ENCODE measurements at places on chromosomes 16 and 17. TPM values are rescaled to one million over a fixed set of nuclear protein-coding genes. Genes with fewer than 3 reads are reported as not detected.
A peak's percentile ranks its signal among the peaks of the same experiment; 100 is the strongest.

The GNG13 gene
- not detected for total RNA-seq

The CA7 gene
- 0.48 TPM for total RNA-seq

The SMIM22 gene
- not detected for total RNA-seq

The CDRT15L2 gene
- not detected for total RNA-seq

The KRTAP17-1 gene
- not detected for total RNA-seq

The HES7 gene
- total RNA-seq = 1.3 TPM

The NUPR1 gene
- not detected for total RNA-seq

The ADGRG3 gene
- 0.07 TPM for total RNA-seq

DNA sequence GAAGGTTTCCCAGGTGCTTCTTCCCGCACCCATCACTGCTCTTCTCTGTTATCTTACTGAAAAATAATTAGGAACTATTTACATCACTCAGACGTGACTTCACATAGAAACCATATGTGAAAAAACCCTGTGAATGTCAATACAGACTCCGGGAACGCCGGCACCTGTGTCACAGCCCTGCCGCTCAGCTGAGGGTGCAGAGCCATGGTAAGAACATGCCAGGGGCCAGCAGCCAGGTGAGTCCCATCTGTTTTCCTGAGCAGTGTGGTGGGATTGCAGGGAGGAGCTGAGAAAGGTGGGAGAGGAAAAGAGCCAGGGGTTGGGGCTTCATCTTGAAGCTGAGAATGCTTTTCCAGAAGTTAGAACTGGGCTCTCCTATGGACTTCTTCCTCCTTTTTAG lies 13.7 kb downstream of the FOXF1 start:
- DNase-seq = no peak

GRCh38 chr17:80259457-80260068 lies 1.1 kb upstream of the RNF213 start:
- DNase-seq = no peak

DNA sequence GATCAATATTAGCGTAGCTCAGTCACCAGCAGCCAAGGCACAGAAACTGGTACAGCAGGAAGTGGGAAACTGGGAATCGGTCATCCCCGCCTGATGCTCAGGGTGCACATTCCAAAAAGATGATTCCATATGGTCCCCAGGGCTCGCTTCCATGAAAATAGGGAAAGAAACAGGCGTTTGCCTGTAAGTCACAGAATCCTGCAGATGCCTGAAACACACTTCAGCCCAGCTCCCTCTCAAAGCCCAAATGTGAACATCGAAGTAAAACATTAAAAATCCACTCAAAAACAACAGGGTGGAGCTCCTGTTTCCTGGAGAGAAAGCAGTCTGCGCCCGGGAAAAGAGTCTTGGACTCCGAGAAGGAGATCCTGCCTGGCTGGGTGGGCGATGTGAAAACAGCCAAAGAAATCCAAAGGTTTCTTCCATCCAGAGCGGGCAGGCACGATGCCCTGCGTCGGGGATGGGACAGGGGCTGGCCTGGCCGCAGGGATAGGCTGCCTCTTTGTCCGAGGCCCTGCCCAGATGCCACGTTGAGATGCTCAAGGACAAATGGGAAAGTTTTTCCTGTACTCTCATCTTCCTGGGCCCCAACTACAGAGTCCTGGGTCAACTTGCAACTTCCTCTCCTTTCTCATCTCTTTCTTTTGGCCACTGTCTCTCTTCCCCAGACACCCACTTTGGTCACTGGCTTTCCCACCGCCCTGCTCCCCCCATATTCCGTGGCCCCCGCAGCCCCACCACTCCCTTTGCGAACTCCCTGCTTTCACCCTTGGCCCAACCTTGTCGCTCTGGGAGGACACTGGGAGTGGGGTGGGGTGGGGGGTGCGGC lies 743 bp downstream of the WIPI1 start:
- DNase-seq = peak; percentile 88

DNA sequence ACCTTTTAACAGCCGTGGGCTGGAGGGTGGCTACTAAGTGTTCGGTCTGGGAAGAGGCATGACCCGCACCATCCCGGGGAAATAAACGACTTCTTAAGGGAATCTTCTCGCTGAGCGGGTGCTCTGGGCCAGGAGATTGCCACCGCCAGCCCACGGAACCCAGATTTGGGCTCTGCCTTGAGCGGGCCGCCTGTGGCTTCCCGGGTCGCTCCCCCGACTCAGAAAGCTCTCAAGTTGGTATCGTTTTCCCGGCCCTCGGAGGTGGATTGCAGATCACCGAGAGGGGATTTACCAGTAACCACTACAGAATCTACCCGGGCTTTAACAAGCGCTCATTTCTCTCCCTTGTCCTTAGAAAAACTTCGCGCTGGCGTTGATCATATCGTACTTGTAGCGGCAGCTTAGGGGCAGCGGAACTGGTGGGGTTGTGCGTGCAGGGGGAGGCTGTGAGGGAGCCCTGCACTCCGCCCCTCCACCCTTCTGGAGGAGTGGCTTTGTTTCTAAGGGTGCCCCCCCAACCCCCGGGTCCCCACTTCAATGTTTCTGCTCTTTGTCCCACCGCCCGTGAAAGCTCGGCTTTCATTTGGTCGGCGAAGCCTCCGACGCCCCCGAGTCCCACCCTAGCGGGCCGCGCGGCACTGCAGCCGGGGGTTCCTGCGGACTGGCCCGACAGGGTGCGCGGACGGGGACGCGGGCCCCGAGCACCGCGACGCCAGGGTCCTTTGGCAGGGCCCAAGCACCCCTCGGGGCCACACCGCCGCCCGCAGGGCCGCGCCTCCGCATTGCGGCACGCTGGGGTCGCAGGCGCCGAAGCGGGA lies 3.6 kb upstream of the CBX4 start:
- peak; percentile 84 for DNase-seq

DNA sequence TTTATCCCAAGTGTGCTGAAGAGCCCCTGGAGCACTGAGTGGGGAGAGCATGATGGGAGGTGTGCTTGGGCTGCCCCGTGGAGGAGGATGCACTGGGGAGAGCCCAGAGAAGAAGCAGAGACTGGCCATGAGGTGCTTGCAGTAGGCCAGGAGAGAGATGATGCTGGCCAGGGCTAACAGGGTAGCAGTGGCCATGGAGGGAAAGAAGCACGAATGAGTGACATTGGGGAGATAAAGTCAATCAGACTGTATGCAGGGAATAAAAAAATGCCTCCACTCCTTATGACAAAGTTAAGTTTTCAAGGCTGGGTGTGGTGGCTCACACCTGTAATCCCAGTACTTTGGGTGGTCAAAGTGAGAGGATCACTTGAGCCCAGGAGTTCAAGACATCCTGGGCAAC lies 5.4 kb upstream of the TMEM220 start:
- DNase-seq = no peak

DNA sequence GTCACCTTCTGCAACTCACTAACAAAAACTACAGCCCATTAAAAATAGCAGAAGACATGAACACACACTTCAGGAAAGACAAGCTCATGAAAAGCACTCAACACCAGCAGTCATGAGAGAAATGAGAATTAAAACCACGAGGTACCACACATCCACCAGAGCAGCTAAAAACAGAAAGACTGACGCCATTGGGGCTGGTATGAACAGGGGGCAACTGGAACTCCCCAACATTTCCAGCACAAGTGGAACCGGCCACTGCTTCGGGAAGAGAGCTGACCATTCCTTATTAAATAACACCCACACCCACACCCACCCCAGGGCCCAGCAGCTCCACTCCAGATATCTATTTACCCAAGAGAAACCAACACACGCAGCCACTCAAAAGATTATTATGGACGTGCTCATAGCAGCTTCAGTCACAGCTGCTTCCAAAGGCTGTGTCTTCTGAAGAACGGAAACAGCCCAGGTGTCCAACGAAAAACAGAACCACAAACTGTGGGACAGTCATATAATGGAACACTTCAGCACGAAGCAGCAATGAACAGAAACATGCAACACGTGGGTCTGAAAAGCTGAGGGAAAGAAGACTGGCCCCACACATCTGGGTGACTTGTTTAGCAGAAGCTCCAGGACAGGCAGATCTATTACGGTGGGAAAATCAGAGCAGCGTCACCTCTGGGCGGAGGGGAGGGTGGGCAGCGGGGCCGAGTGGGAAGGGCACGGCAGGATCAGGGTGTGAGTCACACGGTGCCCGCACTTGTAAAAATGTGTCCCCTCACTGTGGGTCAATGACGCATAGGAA lies 41.1 kb downstream of the KLHDC4 start:
- no peak for DNase-seq

DNA sequence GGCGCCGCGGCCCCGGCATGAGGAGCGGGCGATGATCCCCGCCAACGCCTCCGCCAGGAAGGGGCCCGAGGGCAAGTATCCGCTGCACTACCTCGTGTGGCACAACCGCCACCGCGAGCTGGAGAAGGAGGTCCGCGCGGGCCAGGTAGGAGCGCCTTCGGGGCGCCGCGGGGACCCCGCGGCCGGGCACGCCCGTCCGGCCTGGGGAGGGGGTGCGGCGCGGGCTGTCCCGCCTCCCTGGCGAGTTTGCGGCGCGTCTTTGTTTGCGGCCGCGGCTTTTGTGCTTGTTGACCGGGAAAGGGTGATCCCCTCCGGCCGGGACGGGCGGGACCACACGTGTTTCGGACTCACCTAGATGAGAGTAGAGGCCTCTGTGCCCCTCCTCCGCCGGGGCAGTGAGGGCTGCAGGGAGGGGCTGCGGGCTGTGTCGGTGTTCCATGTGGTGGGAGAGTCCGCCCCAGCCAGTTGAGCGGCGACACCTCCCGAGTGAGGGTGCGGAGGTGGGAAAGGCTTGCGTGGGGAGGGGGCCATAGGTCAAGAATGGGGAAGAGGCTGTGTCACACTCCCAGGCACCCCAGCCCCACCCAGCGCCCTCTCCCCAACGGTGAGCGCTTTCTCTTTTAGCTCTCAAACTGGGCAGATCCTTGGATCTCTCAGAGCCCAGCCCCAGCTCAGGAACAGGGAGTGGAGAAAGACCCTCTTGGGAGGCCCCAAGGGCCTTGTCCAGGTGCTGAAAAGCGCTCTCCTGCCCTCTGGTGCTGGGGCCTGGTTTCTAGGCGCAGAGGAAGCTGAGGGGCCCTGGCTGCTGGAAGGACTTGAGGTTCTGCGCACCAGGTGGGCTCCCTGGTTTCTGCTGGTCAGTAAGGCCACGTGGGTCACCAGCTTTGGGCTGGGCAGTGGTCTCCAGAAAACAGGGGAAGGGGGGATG lies 923 bp downstream of the ANKRD13B start:
- DNase-seq = peak; percentile 90

DNA sequence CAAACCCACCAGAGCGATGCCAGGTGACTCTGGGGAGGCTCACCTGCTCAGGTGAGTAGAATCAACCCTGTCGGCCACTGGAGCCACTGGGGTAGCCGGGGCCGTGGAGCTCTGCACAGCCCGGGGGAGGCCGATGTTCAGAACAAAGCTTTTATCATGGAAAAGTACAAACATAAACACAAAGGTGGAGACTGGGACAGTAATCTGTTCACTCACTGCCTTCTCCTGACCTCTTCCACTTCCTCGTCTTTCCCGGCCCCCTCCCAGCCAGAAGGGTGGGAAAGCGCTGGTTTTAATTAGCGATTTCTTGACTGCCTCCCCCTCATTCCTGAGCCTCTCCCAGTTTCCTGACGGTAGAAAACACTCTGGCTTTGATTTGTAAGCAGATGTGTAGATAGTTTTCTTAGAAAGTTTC lies 9.8 kb upstream of the TEX19 start:
- peak; percentile 61 for DNase-seq

DNA sequence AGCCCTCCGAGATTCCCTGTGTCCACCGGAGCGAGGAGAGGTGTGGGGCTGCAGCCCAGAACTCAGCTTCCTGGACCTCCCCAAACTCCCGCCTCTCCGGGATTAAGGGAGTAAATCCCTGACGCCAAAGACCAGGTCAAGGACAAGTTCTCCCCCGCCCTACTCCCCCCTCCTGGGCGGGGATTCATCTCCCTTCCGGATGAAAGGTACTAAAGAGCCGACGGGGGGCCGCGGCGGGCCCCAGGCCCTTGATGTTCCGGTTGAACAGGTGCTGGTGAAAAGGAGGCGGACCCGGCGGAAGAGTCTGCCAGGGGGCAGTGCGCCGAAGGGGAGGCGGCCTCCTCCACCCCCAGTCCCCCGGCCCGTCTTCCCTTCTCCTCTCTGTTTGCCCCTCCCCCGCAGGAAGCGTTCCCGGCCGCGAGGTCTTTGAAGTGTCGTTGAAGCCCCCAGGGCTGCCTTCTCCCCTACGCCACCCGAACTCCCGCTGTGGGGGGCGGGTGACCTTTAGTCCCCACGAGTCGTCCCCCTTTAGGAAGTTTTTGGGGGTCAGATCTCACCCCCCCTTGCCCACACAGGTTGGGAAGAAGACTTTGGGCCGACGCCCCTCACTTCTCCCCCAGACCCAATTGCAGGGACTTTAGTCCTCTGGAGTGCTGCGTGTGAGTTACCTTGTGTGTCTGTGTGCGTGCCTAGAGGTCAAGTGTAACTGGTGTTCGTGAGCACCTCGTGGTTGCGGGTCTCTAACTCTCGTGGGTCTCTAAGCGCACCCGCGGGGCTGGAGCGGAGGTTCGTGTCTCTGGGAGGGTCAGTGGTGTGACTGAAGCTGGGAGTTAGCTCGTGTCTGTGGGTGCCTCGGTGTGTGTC lies 1.1 kb upstream of the MLLT6 start:
- peak; percentile 99 for DNase-seq

- no peak for DNase-seq
Measured at GRCh38 chr16:6286176-6286575, 1046.5 kb upstream of the RBFOX1 start.

GRCh38 chr17:47955497-47956461 lies 1.9 kb downstream of the PRR15L start:
- no peak for DNase-seq

DNA sequence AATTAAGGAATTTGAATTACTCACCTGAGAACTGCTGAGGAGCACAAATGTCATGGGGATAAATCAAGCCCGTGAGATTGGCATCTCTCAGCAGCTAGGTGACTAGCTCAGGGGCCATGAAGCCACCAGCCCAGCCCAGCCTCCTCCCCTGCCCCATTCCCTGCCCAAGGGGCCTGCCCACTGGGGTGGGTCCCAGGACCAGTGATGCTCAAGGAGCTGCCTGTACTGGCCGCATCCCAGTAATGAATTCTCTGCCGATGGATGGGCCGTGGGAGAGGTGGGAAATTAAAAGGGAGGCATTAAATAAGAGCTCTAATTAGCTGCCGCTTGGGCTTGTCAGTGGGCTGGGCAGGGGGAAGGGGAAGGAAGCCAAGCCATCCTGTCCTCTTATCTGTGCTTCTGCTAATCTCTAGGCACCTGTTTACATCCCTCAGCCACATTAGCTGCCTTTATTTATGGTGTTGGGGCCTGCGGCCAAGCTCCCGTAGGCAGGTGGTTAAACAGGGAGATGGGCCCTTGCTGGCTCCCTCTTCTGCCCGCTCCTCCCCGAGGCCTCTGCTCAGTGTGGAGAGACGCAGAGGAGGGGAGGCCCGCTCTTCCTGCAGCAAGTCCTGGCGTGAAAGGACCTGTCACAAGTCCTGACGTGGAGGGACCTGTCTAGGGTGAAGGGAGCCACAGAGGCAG lies 48.8 kb downstream of the PIPOX start:
- DNase-seq = no peak

- no peak for DNase-seq
Measured at GRCh38 chr17:83071365-83071764, 8.0 kb upstream of the METRNL start.

GRCh38 chr17:78133971-78134898 lies 3.7 kb downstream of the TMC8 start:
- peak; percentile 95 for DNase-seq

- DNase-seq = no peak
Measured at GRCh38 chr17:58991718-58992331, 114.9 kb downstream of the TRIM37 start.
